Activated CD4-positive, alpha-beta T cell treated with anti-CD3 and anti-CD28 coated beads, Interleukin-2, amount 10 ng/mL, durations not matched to agents 7 days and 5 days (primary cell): ENCODE measurements at places on chromosomes 3 and 15. TPM values are rescaled to one million over a fixed set of nuclear protein-coding genes. Genes with fewer than 3 reads are reported as not detected.

DNA sequence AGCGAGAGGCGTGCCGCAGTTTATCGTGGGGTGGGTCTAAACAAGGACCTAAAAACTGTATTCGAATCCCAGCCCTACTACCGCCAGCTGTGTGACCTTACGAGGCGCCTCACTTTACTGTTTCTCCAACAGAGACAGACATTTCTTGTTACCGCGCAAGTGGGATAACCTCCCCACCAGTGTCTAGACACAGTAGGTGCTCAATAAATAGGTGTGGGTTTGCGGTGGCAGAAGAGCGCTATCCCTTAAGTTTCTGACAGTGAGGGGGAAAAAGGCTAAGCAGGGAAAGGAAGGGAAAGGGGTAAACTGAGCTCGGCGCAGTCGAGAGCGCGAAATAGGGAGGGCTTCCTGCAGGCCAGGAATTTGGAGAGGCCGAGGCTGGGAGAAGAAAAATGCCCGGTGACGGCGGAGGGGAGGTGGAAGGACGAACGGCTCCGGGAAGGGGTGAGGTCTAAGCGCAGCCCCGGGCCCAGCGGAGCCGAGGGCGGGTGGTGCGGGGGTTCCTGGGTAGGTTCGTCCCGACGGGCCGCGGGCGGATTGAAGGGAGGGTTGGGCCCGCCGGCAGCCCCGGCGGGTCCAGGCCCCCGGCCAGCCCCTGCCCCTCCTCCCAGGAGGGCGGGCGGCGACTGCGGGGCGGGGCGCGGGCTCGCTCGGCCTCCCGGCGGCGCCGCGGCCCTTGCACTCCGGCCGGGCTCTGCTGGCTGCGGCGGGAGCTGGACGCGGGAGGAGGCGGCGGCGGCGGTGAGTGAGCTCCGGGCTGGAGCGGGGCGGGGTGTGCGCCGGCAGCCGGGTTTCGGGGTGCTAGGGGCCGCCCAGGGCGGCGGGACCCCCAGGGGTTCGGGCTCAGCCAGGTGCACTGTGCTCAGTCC is at the start of gene CGNL1:
TSS of gene CGNL1 (plus strand) at position 679 of the 869 bp plus-strand sequence. CDS start 61,495 bp downstream, outside the sequence.
- no peak within 1 kb of the TSS for H3K27ac ChIP-seq
- peaks cover 8% of the 10 kb centered on the region for H3K4me1 ChIP-seq
- DNase-seq, result no peak
- H3K36me3 ChIP-seq, result peaks cover 2% of the 10 kb centered on the region

GRCh38 chr15:72382146-72382545 is 6.3 kb upstream of the HEXA start:
- no peak overlapping the region for H3K27ac ChIP-seq
- no peak overlapping the region for H3K4me3 ChIP-seq
- DNase-seq, result no peak
- no peaks in the 10 kb centered on the region for H3K36me3 ChIP-seq

GRCh38 chr3:101939361-101940049 is 90.2 kb downstream of the NFKBIZ start:
- H3K4me1 ChIP-seq, result peaks cover 42% of the 10 kb centered on the region
- H3K36me3 ChIP-seq, result peaks cover 11% of the 10 kb centered on the region
- peaks cover 11% of the 10 kb centered on the region for H3K27me3 ChIP-seq
- no peak overlapping the region for H3K4me3 ChIP-seq
- DNase-seq, result no peak

DNA sequence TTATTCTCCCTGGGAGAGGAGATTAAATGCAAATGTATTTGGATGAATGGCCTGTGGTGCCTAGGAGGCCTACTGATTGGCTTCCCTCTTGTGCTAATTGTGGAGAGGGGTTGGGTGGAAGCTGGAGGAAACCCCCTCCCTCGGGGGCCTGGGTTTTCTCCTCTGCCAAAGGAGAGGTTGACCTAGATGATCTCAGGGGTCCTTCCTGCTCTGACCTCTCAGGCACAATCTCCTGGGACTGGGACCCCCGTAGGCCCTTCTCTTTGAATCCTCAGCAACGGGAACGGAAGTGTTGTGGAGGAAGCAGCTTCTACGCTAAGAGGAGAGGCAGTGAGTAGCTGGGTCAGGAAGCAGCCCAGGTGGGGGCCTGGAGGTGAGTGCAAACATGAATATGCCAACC is 40.5 kb upstream of the MAGEF1 start:
- H3K27me3 ChIP-seq, result peaks cover 5% of the 10 kb centered on the region
- no peak for DNase-seq
- H3K27ac ChIP-seq, result no peak overlapping the region
- H3K4me3 ChIP-seq, result no peak overlapping the region

DNA sequence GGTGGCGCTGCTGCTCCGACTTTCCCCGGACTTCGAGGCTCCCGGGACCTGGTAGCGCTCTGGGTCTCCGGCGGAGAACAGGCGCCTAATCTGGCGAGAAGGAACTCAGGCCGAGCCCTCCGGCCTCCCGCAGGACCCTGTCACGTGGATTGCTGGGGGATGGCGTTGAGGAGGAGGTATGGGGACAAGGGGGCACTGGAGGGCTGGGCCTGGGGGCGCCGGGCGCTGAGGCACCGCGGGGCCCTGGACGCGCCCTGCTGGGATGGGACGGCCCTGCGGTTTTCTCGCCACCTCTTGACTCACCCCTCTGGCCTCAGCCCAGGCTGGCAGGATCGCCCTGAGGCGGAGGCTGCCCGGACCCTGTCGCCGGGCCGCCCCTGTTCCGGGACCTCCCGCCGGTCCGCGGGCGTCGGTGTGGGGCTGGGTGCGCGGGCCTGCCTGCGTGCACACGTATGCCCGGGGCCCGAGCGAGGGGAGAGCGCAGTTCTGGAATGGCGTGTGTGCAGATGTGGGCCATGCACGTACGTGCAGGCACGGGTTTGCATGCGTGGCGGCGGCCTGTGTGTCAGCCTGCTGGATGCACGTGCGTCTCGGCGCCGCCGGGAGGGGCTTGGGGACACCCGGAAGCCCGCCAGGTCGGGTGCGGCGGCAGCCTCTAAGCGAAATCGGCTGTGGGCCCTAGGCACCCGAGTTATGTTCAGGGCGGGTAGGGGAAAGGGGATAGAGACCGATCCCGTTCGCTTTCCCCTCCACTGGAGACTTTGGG is 752 bp downstream of the C15orf39 start:
- no peaks in the 10 kb centered on the region for H3K27me3 ChIP-seq
- H3K4me1 ChIP-seq, result peaks cover 63% of the 10 kb centered on the region
- DNase-seq, result peak; percentile 90
- peak overlapping the region; percentile 92 for H3K4me3 ChIP-seq
- peaks cover 13% of the 10 kb centered on the region for H3K36me3 ChIP-seq
- peak overlapping the region; percentile 93 for H3K27ac ChIP-seq

DNA sequence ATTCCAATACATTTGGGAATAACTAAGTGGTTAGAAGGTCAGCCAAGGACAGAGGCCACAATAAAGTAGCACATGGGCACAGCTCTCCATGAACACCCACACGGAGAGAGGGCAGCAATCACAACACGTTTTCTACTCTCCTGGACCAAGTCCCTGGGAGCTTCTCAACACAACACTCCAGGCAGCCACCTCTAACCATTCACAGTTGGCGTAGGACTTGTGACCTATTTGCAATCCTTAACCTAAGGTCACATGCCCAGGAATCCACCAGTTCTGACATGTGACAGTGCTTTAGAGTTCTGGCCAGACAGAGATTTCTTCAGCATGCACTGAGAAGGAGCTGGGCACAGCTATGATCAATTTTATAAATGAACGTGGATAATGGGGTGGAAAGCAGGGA is 280.8 kb downstream of the SHQ1 start:
- H3K36me3 ChIP-seq, result no peaks in the 10 kb centered on the region
- no peak overlapping the region for H3K4me3 ChIP-seq
- no peak for DNase-seq
- no peaks in the 10 kb centered on the region for H3K4me1 ChIP-seq
- H3K27me3 ChIP-seq, result no peaks in the 10 kb centered on the region

DNA sequence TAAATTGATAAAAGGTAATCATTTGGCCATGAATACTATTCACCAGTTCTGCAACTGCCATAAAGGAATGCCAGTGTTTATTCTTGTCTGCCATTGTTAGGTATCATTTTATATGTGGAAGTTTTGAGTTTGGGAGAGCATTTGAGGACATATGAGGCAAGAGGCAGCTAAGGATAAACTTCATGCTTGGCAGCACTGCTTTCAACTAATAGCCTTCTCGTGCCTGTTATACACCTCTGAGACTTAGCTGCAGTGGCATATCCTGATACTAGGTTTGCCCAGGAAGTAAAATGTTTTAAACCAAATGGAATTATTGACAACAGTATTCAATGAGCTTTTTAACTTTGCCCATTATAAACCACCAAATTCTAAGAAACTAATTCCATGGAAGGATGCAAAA is 126.0 kb upstream of the DPH6 start:
- peaks cover 2% of the 10 kb centered on the region for H3K27me3 ChIP-seq
- H3K4me3 ChIP-seq, result no peak overlapping the region
- H3K36me3 ChIP-seq, result no peaks in the 10 kb centered on the region
- peaks cover 11% of the 10 kb centered on the region for H3K4me1 ChIP-seq

GRCh38 chr3:187068787-187069186 is 70.5 kb downstream of the RPL39L start:
- peaks cover 69% of the 10 kb centered on the region for H3K36me3 ChIP-seq
- no peak overlapping the region for H3K4me3 ChIP-seq
- no peaks in the 10 kb centered on the region for H3K27me3 ChIP-seq
- no peak for DNase-seq
- H3K4me1 ChIP-seq, result peaks cover 37% of the 10 kb centered on the region
- no peak overlapping the region for H3K27ac ChIP-seq

- peaks cover 27% of the 10 kb centered on the region for H3K4me1 ChIP-seq
- H3K27me3 ChIP-seq, result no peaks in the 10 kb centered on the region
- DNase-seq, result no peak
- peaks cover 44% of the 10 kb centered on the region for H3K36me3 ChIP-seq
- H3K4me3 ChIP-seq, result no peak overlapping the region
- H3K27ac ChIP-seq, result no peak overlapping the region
Observed at GRCh38 chr3:48678056-48678455, 7.7 kb downstream of the NCKIPSD start.

DNA sequence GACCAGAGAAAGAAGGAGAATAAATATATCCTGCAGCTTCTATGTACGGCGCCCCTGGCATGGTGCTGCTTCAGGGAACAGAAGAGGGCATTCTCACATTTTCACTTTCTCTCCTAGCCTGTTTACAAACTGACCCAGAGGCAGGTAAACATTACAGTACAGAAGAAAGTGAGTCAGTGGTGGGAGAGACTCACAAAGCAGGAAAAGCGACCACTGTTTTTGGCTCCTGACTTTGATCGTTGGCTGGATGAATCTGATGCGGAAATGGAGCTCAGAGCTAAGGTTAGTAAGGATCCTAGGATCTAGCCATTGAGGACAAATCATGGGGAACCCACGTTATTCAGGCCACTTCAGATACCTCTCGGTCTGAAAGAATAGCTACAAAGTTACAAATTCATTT is 26.4 kb downstream of the HACD3 start:
- H3K27ac ChIP-seq, result no peak overlapping the region
- no peaks in the 10 kb centered on the region for H3K27me3 ChIP-seq
- peaks cover 22% of the 10 kb centered on the region for H3K36me3 ChIP-seq
- H3K4me3 ChIP-seq, result no peak overlapping the region
- H3K4me1 ChIP-seq, result no peaks in the 10 kb centered on the region

DNA sequence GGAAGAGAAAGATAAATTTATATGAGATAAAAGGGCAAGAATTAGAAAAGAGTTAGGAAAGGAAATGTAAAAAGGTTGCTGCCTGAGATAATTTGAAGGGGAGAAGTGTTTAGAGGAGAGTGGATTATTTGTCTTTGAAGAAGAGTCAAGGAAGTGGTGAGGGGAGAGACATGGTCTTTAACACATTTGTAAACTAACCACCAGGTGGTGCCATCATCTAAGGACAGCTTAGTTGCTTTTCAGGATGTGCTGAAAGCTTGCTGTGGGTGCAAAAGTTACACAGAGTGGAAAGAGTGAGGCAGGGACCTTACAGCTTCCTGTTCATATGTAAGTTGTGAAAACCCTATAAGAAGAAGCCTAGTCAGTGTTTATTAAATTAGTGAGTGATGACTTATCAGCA is 114.1 kb upstream of the DNAJC19 start:
- DNase-seq, result peak; percentile 23
- H3K4me1 ChIP-seq, result no peaks in the 10 kb centered on the region
- H3K4me3 ChIP-seq, result no peak overlapping the region
- H3K27ac ChIP-seq, result no peak overlapping the region

Gene BFSP2
- total RNA-seq, result not detected

Gene AGBL1
- not detected for total RNA-seq

Gene ARGFX
- not detected for total RNA-seq

Gene GOLGA6L7
- total RNA-seq, result not detected

Gene ARNT2
- total RNA-seq, result not detected

Gene GPR156
- total RNA-seq, result not detected

Gene CP
- not detected for total RNA-seq

Gene AKAP13
- total RNA-seq, result 152 TPM

Gene ONECUT1
- total RNA-seq, result not detected

Gene C2CD4B
- not detected for total RNA-seq
